ENCODE measurements at places on chromosomes 12 and 14.
A peak's percentile ranks its signal among the peaks of the same experiment; 100 is the strongest.

DNA sequence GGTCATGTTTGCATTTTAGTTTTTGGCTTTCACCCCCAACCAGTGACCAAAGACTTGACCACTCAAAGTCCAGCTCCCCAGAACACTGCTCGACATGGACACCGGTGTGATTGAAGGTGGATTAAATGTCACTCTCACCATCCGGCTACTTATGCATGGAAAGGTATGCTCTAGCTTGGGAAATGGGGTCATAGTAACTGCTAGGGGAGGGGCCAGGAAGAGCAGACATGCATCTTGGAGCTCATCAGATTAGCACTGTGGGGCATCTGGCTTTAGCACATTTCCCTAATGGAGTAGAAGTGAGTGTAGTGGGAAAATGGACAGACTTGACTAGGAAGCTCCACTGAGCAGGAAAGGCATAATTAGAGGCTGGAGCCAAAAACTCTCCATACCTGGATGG lies 2.8 kb downstream of the PCBP2 start:
- no peak overlapping the region for H3K27ac ChIP-seq
- no peak overlapping the region for H3K4me3 ChIP-seq
- peaks cover 10% of the 10 kb centered on the region for H3K4me1 ChIP-seq
- DNase-seq, result no peak

DNA sequence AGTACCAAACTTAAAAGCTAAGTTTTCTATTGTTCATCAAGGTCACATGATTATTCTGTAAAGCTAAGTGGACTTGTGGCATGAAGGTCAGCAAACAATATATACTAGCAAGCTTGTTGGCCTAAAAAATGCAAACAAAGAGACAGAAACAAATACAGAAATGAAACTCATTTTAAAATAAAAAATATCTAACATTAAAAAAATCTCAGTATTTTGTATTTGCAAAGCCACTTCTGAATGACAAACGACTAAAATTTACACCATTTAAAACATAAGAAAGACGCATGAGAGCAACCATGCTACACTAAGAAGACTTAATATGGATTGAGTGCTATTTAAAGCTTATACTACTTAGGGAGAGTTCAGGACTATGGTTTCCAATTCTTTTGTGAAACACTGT lies 72.8 kb upstream of the BBS10 start:
- no peaks in the 10 kb centered on the region for H3K27me3 ChIP-seq
- no peak for DNase-seq
- H3K36me3 ChIP-seq, result no peaks in the 10 kb centered on the region
- no peak overlapping the region for H3K4me3 ChIP-seq
- no peak overlapping the region for H3K27ac ChIP-seq

DNA sequence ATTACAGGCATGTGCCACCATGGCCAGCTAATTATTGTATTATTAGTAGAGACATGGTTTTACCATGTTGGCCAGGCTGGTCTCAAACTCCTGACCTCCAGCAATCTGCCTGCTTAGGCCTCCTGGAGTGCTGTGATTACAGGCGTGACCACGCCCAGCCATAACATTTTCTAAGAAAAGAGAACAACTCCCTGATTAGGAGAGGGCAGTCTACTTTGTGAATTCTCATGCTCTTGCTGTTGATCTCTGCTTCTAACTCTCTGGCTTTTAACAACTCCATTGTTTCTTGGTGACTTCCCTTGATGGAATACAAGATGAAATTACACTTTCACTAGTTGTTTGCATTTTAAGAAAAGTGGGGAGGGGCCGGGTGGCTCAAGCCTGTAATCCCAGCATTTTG lies 33.6 kb downstream of the SSH1 start:
- H3K27me3 ChIP-seq, result no peaks in the 10 kb centered on the region
- H3K27ac ChIP-seq, result peak overlapping the region; percentile 84
- no peak for DNase-seq
- no peak overlapping the region for H3K4me3 ChIP-seq
- H3K36me3 ChIP-seq, result no peaks in the 10 kb centered on the region
- H3K4me1 ChIP-seq, result peaks cover 13% of the 10 kb centered on the region

DNA sequence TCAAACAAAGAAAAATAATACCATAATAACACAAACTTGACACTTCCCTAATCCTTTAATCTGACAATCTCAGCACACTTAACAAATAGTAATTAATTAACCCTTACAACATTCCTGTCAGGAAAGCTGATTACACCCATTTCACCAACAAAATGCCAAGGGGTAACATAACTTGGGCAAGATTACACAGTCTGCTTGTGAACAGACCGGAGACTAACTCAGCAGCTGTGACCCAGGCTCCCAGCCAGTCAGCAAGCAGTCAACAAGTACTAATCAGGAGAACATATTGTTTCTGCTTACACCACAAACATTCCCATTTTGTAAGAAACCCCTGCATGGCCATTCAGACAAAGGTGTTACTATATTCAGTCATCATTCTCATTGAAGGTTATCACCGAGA lies 592.5 kb upstream of the FLRT2 start:
- H3K27ac ChIP-seq, result no peak overlapping the region
- H3K27me3 ChIP-seq, result no peaks in the 10 kb centered on the region
- no peaks in the 10 kb centered on the region for H3K36me3 ChIP-seq
- DNase-seq, result no peak
- H3K4me3 ChIP-seq, result no peak overlapping the region

DNA sequence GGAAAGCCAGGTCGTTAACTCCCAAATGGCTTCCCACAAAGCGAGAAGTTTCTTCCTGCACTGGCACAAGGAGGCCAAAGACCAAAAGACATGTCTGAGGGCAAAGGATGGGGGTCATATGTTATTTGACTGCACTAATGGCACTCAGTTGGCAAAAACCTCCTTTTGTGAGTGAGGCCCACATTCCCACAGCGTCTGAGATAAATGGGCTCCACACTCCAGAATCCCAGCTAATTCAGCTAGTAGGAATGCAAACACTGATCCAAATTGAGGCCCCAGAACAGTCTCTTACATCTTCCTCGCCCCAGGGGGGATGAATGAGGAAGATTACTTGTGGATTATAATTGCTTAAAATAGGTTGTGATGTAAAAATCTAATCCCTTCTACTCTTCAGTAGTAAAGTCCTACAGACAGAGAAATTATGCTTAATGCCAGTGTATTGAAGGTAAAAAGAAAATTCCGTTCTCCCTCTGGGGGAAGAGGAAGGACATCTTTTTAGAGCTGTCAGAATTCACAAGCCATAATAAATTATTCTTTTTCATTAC lies 86.4 kb upstream of the PIWIL1 start:
- no peaks in the 10 kb centered on the region for H3K27me3 ChIP-seq
- H3K27ac ChIP-seq, result no peak overlapping the region
- DNase-seq, result no peak
- no peaks in the 10 kb centered on the region for H3K36me3 ChIP-seq
- H3K4me1 ChIP-seq, result no peaks in the 10 kb centered on the region

- H3K4me1 ChIP-seq, result no peaks in the 10 kb centered on the region
- no peak overlapping the region for H3K27ac ChIP-seq
- H3K4me3 ChIP-seq, result no peak overlapping the region
- no peaks in the 10 kb centered on the region for H3K27me3 ChIP-seq
- no peak for DNase-seq
- H3K36me3 ChIP-seq, result no peaks in the 10 kb centered on the region
Observed at GRCh38 chr12:27282754-27283153, 38.7 kb downstream of the STK38L start.

DNA sequence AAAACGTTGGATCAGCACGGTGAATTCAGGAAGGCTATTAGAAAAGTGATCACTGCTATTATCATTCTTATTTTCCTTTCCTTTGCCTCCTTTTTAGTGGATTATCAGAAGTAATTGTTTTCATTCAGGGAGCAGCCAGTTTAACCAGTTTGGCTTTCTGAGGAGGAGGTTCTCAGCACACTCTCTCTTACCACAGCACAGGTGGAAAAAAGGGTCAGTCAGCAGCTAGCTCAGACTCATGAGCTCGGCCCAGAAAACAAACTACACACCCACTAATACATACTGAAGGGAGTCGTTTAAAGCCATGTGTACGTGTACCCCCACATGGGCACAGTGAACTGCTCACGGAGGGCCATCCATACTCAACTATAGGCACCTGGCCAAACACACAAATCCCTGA lies 23.2 kb upstream of the MAGOHB start:
- no peak overlapping the region for H3K27ac ChIP-seq
- H3K4me1 ChIP-seq, result peaks cover 4% of the 10 kb centered on the region
- DNase-seq, result no peak
- no peaks in the 10 kb centered on the region for H3K36me3 ChIP-seq
- H3K4me3 ChIP-seq, result no peak overlapping the region

GRCh38 chr12:16220120-16220519 lies 57.4 kb downstream of the SLC15A5 start:
- H3K27me3 ChIP-seq, result no peaks in the 10 kb centered on the region
- H3K27ac ChIP-seq, result no peak overlapping the region
- no peak for DNase-seq
- no peaks in the 10 kb centered on the region for H3K36me3 ChIP-seq

- H3K27ac ChIP-seq, result no peak overlapping the region
- no peaks in the 10 kb centered on the region for H3K36me3 ChIP-seq
- DNase-seq, result no peak
- H3K4me3 ChIP-seq, result no peak overlapping the region
Observed at GRCh38 chr12:69828897-69829296, 3.9 kb downstream of the MYRFL start.

DNA sequence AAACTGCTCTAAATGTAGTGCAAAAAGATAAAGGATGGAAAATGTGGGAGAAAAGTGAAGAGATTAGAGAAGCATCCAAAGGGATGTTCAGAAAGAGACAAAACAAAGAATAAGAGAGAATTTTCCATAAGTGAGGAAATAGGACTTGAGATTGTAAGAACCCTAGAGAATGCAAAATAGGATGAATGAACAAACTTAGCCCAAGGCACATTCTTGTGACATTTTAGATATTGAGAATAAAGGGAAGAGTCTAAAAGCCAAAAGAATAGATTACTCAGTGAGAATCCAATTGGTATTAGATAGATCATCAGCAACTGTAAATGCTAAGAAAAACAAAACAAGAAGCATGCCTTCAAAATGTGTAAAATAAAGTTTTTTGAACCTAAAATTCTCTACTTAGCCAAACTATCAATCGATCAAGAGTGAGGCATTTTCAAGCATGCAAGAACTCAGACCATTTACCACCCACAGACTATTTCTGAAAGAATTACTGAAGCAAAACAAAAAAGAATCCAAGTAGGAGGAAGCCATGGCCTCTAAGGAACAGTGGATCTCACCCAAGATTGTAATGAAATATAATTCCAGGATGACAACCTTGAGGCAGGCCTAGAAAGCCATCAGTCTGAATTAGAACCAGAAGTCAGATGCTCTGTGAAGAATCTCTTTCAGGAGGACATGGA lies 33.5 kb downstream of the DYRK2 start:
- no peak overlapping the region for H3K4me3 ChIP-seq
- H3K4me1 ChIP-seq, result no peaks in the 10 kb centered on the region
- no peaks in the 10 kb centered on the region for H3K27me3 ChIP-seq

DNA sequence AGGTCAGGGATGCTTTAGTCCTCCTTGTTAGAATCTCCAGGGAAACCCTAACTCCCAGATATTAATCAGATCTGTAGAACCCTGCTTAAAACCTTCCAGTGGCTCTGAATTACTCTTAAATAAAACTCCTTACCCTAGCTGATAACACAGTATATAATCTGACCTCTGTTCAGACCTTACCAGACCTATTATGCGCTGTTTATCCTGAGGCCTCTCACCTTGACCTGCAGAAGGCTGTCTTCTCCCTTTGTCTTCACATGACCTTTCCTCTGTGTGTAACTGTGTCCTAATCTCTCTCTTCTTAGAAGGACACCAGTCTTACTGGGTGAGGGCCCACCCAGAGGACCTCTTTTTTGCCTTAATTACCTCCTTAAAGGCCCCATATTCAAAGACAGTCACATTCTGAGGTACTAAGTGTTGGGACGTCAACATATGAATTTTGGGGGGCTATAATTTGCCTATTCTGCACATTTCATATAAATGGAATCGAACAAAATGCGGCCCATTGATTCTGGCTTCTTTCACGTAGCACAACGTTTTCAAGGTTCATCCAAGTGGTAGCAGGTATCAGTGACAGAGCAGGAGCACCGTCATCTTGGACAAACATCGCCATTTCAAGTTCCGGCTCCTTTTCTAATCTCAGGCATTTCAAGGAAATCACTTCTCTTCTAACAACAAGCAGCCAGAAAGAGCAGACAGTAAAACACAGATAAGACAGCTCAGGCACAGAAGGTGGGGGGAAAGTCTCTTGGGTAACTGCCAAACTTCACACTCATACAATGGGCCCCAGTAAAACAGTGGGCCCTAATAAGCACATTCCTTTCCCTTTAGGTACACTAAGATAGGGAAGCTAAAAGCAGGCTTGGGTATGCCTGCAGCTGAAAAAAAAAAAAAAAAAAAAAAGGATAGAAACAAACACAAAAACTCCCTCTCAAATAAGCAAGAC lies 200.2 kb upstream of the NUDT4 start:
- H3K4me1 ChIP-seq, result no peaks in the 10 kb centered on the region
- peak; percentile 55 for DNase-seq
- no peaks in the 10 kb centered on the region for H3K36me3 ChIP-seq
- H3K27me3 ChIP-seq, result no peaks in the 10 kb centered on the region
- H3K4me3 ChIP-seq, result no peak overlapping the region
